Activated effector memory CD4-positive, alpha-beta T cell treated with Interleukin-2 at 50 U/mL for 16 hours (primary cell): ENCODE measurements at places on chromosomes 12 and 14.

- no peak for DNase-seq
Observed at GRCh38 chr12:80549298-80549697, 105.3 kb downstream of the PTPRQ start.

GRCh38 chr14:99660006-99660566 lies 15.2 kb downstream of the HHIPL1 start:
- no peak for DNase-seq

- no peak for DNase-seq
Observed at GRCh38 chr14:99644723-99645544, at the start of gene HHIPL1. Gene HHIPL1 (plus strand): TSS chr14:99645129. CDS start chr14:99645208, 79 bp downstream.

- DNase-seq = no peak
Observed at GRCh38 chr12:120101617-120102016, 14.9 kb downstream of the RAB35 start.

GRCh38 chr14:71181215-71182003 lies 274.1 kb downstream of the PCNX1 start:
- no peak for DNase-seq

- no peak for DNase-seq
Observed at GRCh38 chr14:32374155-32374554, 45.1 kb downstream of the AKAP6 start.

- no peak for DNase-seq
Observed at GRCh38 chr12:113735131-113735530, 231.0 kb downstream of the RBM19 start.

GRCh38 chr14:67186789-67187584 lies 2.3 kb upstream of the GARIN2 start:
- DNase-seq = no peak

DNA sequence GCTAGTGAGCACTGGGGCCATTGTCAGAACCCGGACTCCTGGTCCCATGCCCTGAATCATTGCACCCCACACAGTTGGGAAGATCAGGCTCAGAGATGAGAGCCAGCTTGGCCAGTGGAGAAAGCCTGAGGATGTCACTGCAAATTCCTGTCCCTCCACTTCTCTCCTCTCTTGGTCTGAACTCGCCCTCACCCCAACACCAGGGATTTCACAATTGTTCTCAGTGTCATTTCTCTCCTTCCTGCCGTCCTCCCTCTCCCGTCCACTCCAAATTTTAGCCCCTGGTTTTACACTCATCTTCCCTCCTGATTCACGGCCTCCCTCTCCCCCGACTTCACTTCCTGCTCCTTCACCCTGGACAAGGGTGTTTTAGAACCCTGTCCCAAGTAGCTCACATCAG lies 11.1 kb downstream of the KRT75 start:
- no peak for DNase-seq

DNA sequence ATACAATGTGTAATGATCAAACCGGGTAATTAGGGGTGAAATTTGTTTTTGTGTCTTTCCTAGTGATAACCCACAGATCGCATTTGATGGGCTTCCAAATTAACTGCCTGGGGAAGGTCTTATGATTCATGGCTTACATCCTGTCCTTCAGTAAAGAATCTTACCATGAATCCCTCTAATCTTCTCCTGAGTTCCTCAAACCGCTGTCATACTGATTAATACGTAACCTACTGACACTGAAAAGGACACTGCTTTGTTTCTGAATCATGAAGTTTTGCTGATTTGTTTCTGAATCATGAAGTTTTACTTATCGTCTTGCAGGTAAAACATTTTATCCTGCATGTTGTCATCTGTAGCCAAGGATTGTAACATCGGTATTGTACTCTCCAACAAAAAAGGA lies 52.0 kb upstream of the CRY1 start:
- no peak for DNase-seq

DNA sequence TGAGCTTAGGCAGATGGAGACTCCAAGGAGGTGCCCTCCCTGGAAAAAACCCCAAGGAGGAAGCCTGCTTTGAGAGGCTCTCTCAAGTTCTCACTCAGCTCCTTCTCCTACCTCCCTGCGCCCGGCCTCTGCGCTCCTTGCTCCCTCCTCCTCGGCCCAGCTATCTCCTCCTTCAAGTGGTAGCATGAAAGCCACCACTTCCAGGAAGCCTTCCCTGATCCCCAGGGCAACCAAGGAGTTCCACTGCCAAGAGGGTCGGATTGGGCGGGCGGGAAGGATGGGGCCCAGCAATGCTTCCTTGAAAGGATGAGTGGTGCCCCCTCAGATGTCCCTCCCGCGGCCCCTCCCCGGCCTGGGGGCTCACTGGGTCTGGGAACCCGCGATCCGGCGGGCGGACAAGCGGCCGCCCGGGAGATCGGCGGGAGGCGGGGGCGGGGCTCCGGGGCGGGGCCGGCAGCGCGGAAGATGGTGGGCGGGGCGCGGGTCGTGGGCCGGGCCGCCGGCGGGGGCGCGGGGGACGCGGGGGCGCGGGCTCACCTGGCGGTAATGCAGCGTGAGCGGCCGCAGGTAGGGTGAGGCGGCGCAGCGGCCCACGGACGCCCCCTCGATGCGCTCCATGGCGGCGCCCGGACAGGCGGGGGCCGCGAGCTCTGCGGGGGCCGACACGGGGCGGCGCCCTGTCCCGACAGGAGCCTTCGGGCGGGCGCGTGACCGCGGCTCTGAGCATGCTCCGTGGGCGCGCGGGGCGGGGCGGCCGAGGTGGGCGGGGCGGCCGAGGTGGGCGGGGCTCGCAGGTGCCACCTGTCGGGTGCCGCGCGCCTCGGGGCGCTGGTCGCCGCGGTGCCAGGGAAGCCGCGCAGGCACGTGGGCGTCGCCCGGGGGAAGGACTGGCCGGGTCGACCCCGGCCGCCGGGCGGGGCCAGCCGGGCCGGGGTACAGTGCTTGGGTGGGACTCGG lies at the start of gene NUDT14:
TSS of gene NUDT14 (minus strand) at position 721 of the 957 bp plus-strand sequence. CDS start at position 618, 103 bp downstream.
- peak; percentile 89 for DNase-seq

- DNase-seq = no peak
Observed at GRCh38 chr14:64844272-64844671, 35.4 kb downstream of the SPTB start.

DNA sequence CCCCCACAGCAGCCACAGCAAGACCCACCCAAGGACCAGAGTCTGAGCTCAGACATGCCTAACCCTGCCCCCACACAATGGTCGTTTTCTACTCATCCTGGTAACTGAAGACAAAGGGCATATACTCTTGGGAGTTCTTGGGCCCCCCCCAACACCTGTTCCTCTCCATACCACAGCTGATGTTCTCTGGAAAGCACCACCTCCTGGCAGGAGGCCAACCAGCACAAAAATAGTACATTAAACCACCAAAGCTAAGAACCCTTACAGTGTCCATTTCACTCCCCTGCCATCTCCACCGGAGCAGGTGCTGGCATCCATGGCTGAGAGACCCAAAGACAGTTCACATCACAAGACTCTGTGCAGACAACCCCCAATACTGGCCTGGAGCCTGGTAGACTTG lies 80.6 kb upstream of the DAAM1 start:
- no peak for DNase-seq

DNA sequence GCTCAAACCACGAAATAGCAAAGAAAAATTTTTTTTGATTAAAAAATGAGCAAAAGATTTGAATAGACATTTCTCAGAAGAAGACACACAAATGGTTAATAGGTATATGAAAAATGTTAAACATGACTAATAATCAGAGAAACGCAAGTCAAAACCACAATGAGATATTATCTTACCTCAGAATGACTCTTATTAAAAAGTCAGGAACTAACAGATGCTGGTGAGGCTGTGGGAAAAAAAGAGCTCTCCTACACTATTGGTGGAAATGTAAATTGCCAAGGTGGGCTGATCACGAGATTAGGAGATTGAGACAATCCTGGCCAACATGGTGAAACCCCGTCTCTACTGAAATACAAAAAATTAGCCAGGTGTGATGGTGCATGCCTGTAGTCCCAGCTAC lies 315.5 kb upstream of the FLRT2 start:
- no peak for DNase-seq

DNA sequence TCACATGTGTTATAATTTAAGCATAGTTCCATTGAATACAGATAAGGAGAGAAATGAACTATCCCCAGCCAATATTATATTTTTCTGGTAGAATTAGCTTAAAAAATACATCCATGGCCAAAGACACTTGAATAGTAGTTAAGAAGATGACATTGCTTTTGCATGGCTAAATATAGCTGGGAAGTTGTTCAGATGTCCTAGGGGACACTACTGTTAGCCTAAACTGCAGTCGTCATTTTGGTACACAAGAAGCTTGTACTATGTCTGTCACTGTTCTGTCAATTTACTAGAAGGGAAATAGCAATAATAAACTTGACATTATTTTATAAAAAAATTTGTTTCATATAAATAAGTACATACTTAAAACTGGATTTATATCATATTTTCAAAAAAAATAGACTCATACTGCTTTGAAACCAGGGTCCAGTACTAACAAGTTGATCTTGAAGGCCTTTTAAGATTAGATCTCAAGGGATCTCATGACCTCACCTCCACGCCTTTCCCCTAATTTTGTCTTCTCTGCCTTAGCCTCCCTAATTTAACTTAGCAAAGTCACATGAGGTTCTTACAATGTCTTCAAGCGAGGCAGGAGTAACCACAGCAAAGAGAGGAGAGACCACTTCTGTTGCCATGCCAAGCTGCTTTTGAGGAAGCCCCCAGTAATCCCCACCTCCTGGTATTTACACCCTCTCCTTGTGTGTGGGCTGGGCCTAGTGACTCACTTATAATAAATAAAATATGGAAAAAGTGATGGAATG lies 81.0 kb downstream of the AVPR1A start:
- no peak for DNase-seq

GRCh38 chr12:57535764-57536596 lies 11.0 kb downstream of the DCTN2 start:
- DNase-seq = no peak

- DNase-seq = no peak
Observed at GRCh38 chr14:73295198-73295796, 58.0 kb downstream of the PAPLN start.

DNA sequence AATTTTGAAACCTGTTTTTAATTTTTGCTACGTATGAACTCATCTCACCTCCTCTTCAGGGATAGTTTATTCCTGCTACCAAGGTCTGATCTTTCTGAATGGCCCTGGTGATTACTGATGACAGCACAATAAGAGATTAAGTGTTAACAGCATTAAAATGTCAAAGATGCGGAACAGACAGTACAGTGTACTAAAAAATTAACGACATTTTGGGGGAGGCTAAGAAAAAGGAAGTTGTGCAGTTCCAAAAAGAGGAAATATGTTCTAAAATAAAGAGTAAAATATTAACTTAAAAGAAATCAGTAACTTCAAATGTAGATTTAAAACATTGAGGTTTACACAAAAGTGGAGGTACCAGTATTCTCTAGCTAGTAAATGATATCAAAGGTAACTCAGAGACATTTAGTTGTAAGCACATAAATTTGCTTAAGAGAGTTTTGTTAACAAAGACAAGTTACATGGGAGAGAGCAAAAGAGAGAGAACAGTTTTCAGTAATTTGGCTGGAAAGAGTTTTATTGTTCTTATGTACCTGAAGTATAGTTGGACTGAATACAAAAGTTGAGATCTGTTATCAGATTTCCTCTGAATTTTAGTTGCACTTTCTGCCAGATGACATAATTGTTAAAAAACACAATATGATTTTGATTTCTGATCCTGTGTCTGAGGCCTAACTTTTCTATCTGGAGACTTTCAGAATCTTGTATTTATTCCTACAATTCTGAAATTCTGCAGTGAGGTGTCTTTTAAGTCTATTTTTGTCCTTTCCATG lies 4.2 kb upstream of the CLECL1 start:
- DNase-seq = no peak

- DNase-seq = no peak
Observed at GRCh38 chr14:65180725-65181025, 78.4 kb upstream of the MAX start.

- DNase-seq = no peak
Observed at GRCh38 chr12:54977857-54978256, 6.7 kb downstream of the TESPA1 start.

DNA sequence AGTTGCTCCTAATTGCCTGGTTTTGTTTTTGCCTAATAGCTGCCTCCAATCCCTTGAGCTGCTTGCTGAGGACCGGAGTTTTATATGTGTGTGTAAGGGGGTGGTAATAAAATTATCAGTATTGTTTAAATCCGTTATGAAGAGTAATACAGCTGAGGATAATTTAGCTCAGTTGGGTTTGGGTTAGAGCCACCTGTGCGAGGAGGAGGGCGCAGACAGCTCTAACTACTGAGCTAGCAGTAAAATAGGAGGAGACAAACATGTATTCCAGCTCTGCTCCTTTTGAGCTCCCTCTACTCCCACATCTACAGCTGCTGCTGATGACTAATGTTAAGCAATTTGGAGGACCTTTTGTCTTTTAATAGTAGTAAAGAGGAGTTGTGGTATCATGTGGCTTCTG lies 61.5 kb downstream of the SPATS2 start:
- DNase-seq = no peak

DNA sequence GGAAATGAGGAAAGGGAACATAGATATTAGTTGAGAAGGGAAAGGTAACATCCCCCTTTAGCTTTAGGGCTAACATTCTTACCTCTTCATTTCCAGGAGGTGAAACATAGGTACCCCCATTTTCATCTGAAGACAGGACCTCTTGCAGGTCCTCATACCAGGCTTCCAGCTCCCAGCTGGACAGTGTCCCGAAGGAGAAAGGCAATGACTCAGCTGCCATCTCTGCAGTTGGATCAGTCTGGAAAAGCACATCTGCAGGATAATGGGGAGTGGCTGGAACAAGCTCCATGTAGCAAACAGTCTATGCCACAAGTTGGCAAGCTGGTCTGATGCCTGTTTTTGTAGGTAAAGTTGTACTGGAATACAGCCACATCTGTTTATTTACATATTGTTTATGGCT lies 3.1 kb downstream of the DDIT3 start:
- no peak for DNase-seq

- DNase-seq = no peak
Observed at GRCh38 chr14:68477461-68478085, 315.3 kb downstream of the ZFP36L1 start.

DNA sequence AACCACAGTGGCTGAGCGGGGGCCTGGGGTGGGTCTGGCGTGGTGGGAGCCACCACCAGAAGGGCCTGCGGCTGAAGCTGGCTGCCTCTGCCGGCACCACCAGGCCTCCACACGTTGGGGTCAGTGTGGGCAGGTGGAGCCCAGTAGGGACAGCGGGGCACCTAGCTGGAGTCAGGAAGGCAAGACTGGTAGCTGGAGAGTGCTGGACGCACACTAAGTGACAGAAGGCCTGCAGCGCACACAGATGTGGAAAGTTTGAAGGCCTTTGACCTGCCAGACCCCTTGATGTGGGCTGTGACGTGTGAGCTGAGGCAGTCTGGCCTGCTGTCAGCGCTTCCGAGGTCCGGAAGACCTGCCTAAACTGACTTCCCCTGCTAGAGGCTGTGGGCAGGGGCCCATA lies 26.3 kb downstream of the RIN3 start:
- DNase-seq = no peak

- DNase-seq = no peak
Observed at GRCh38 chr12:84497819-84498218, 414.8 kb downstream of the SLC6A15 start.

- DNase-seq = no peak
Observed at GRCh38 chr12:89765959-89766824, 57.6 kb upstream of the ATP2B1 start.

DNA sequence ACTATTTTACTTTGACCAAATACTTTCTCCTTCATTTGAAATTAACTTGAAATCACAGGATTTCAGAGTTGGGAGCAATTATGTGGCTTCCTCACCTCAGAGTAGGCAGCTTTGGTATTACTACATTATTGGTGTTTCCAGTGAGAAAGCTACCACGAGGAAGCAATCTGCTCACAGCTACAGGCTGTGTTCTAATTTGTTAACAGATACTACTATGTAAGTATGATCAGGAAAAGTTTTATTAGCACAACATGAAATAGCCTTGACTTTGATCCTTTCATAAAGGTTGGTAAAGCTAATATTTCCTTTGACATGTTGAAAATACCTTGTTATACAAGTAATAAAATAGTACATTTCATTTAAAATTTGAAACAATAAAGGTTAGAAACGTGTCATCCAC lies 30.6 kb downstream of the TAOK3 start:
- no peak for DNase-seq
